ENCODE measurements at places on chromosomes 13 and 19. TPM values are rescaled to one million over a fixed set of nuclear protein-coding genes. Genes with fewer than 3 reads are reported as not detected.

The THSD8 gene
- 5.8 TPM for polyA plus RNA-seq

The MEDAG gene
- polyA plus RNA-seq: 0.87 TPM

DNA sequence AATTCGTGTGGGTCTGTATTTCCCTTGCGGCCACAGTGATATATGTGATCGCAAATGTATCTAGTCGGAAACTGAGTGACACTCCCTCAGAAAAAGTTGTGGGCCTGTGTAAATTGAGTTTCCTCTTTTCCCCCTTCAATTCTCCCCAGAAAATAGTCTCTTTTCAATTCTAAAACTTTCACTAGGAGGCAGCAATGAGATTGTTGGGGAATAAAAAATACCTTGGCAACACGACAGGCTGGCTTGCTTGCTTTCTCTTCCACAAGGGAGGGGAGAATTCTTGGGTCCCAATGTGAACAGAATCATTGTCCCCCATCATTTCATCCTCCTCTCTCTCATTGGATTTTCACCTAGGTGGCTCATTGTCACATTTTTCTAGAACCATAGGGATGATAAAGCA, 3.7 kb upstream of the SOX21 start:
- no peak for DNase-seq

DNA sequence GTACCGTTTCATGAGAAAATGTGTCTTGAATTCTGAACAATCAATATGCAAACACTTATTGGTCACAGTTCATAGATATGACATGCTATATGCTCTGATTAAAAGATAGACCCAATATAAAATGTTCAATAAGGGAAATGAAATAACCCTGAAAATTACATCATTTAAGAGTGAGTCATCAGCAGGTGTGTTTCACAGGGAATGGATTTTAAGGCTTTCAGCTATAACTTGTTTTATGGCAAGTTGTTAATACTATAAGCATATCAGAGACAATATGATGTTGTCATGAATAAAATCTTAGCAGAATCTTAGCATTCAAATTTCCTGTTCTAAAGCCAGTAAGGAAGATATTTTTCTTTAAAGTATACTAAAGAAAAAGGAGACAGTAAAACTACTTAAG, 483.4 kb upstream of the PCDH9 start:
- no peak for DNase-seq

GRCh38 chr19:39542206-39542605, 2.2 kb upstream of the EID2 start:
- DNase-seq: no peak

DNA sequence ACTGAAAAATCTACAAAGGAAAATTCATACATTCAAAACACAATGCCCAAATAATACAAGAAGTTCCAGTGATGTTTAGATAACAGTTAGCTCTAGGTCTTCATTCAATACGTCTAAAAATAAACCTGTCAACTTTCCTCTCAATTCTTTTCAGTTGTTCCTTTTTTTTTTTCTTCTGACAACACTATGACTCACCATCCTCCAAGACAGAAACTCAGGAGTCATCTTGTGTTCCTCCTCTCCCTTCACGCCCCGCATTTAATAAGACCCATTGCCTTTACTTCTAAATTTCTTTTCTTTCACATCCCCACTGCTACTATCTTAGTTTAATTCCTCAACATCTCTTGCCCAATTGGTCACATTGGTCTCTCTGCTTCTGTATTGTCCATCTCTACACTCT, 759.9 kb downstream of the GPC5 start:
- DNase-seq: no peak

Measured in left renal cortex interstitium (tissue), 4 donors.